ENCODE measurements at places on chromosomes 6 and 20.

GRCh38 chr6:163866192-163866591 is 451.7 kb downstream of the QKI start:
- DNase-seq = no peak

DNA sequence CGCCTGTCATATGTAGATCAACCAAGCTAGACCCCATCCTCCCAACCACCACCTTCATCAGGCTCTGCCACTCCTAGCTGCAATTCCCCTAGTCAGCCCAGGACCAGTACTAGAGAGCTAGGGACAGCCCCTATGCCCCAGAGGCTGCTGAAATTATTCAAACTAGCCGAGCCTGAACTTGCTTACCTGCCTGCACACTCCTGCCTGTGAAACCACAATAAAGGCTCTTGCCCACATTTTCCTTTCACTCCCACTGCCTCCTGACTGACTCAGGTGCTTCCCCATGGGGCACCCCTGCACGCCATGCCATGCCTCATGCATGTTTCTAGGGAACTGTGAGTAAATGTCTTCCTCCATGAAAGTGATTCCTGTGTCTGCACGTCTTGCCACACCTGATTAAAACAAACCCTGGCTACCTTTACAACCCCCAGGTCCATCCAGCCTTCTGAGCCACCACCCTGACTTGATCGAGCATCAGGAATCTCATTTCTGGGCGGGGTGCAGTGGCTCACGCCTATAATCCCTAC is 66.5 kb upstream of the IER3 start:
- DNase-seq = no peak

- DNase-seq = no peak
Measured at GRCh38 chr6:93675856-93676417, 256.6 kb upstream of the EPHA7 start.

DNA sequence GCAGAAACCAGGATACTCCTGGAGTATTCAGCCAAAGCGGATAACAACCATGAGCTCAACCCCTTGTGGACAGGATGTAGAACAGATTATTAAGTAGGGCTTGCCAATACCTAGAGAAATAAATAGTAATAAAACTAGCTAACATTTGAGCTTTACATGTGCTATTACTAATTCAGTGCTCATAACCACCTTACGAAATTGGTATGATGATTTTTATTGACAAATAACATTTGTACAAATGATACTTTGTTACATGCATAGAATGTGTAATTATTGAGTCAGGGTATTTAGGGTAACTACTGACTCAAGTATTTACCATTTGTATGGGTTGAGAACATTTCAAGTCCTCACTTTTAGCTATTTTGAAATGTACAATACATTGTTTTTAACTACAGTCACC is 287.9 kb downstream of the CDC5L start:
- DNase-seq = no peak

DNA sequence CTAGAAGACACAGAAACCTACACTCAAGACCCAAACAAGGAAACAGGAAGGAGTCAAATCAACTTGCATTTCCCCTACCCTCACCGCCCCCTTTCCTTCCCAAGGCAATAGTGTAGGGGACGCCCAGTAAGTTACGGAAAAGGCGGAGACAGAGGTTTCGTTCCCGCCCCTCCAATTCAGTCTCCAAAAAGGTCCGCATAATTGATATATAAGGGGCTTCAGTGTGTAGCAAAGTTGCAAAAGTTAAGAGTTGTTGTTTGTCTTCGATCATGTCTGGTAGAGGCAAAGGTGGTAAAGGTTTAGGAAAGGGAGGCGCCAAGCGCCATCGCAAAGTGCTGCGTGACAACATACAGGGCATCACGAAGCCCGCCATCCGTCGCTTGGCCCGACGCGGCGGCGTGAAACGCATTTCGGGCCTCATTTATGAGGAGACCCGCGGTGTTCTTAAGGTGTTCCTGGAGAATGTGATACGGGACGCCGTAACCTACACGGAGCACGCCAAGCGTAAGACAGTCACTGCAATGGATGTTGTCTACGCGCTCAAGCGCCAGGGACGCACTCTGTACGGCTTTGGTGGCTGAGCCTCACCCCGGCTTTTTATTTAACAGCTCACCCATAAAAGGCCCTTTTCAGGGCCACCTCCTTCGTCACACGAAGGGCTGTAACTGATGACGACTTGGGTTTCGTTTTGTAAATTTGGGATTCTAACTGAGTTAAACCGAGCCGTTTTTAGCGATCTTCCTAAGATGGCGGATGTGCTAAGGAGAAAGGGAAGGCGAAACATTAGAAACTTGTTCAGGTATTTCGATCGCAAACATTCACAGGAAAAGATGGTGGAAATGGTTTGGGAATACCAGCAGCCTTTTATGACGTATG is 124.6 kb upstream of the BTN3A2 start:
- DNase-seq = no peak

GRCh38 chr20:49476016-49476355 is 6.5 kb downstream of the KCNB1 start:
- DNase-seq = no peak

GRCh38 chr20:31716818-31717477 is 5.7 kb downstream of the BCL2L1 start:
- DNase-seq = no peak

DNA sequence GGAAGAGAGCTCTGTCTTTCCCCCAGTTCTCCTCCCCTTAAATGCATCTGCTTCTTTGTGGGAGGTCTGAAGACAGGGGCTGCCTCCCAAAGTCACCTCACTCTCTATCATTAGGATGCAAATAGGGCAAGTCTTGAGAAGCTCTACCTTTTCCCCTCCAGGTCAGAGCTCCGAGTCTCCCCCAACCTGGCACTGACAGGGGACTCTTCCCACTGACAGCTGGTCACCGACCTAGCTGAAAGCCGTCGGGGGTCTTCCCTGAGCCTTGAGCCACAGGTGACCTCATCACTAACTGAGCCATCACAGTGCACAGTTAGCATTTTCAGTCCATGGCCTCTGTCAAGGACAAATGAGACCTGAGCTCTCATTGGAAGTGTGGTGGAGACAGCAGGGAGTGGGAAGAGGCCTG is 386.7 kb downstream of the HACE1 start:
- DNase-seq = no peak

DNA sequence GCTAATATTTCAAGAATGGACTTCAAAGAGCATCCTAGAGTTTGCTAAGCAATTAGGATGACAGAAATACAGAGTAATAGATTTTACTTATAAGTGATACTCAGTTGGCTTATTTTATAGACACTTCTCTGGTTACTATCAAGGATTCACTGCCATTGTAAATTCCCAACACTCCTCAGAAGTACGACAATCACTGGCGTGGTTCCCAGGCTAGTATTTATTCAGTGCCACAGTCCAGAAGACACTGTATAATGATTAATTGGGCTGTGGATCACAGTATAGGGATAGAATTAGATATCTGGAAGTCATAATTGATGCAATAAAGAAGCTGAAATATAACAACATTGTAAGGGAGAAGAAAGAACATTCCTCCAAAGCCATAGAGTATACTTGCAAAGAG is 15.7 kb downstream of the MANEA start:
- no peak for DNase-seq

GRCh38 chr20:57610261-57610952 is 9.8 kb downstream of the ZBP1 start:
- DNase-seq = no peak

DNA sequence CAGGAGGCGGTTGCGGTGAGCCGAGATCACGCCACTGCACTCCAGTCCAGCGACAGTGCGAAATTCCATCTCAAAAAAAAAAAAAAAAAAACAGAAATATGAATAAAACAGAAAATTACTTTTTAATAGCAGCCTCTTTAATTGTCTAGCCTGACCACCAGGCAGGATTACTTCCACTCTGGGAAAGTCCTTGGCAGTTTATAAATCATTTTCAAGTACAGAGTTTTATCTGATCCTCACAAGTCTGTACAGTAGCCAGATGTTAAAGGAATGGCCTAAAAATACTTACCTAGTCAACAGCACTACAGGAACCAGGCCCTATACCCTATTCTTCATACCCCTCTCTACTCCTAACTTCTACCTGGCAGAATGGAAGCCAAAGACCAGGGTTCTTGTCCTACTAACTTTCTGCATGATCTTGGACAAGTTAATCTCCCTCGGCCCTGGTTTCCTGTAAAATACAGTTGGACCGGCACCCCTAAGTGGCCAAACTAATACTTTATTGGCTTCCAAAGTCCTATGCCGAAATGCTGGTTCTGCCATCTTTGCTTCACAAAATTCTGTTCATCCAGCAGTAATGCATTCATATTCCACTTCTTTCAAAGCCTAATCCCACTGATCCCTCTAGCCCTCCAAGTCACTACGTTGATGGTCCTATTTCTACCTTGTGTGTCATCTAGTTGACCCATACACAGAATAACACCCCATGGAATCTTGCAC is 1.9 kb downstream of the EIF2S2 start:
- DNase-seq = no peak

DNA sequence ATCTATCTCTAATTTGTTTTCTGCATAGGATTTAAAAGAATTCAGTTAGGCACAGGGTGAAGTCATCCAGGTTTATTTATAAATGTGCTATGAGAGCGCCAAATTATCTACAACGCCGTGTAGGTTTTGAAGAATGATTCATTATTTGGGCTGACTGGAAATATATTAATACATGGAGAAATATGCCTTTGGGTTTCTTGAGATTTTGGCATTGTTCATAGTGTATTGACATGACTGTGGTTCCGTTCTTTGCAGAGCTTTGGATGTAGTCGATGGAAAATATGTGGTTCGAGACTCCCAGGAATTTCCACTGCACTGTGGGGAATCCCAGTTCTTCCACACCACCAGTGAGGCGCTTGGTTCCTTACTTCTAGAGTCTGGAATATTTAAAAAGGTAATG is 90.9 kb downstream of the CRYBG1 start:
- no peak for DNase-seq

DNA sequence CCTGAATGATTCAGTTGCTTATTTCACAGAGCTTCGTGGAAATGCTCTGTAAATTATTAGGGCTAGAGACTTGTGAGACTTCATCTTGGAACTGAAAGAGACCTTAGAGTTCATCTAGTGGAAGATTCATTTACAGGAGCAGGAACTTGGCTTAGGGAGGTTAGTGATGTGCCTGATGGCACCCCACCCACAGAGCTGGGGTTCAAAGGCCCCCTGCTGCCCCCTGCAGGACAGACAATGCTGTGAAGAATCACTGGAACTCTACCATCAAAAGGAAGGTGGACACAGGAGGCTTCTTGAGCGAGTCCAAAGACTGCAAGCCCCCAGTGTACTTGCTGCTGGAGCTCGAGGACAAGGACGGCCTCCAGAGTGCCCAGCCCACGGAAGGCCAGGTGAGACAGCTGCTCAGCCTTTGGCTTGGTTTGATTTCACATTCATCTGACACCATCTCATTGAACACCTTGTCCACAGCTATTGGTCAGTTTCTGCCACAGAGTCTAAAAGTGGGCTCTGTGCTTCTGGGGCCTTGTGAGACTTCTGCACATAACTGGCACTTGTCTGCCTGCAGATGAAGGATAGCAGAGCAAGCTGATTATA is 25.1 kb downstream of the MYBL2 start:
- no peak for DNase-seq

- no peak for DNase-seq
Measured at GRCh38 chr6:133466680-133467079, 225.5 kb downstream of the EYA4 start.

GRCh38 chr6:16851758-16852157 is 90.5 kb upstream of the ATXN1 start:
- no peak for DNase-seq

DNA sequence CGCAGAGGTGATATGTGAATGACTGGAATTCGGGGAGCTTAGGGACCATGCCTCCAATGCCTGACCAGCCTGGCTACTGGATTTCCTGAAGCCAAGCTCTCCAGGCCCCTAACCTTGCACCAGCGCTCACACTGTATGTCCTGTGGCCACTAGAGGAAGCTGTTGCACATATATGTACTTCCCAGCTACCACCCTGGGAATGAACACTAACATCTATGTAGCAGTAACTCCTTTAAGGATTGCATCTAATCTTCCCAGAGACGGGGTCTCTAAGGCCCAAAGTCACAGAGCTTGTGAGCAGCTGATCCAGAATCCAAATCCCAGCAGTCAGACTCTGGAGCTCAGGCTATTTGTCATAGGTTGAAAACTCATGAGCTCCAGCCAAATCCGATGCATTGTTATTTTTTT is 20.4 kb upstream of the BPIFB1 start:
- no peak for DNase-seq

- no peak for DNase-seq
Measured at GRCh38 chr6:138078491-138078890, 28.7 kb downstream of the PERP start.
